Prostate gland (tissue), 2 donors: ENCODE measurements at places on chromosomes 3 and 15. TPM values are rescaled to one million over a fixed set of nuclear protein-coding genes. Genes with fewer than 3 reads are reported as not detected.

The SI gene
- total RNA-seq = 0.40 TPM

The MKRN3 gene
- total RNA-seq = not detected

The NEO1 gene
- total RNA-seq = 75.0 TPM

DNA sequence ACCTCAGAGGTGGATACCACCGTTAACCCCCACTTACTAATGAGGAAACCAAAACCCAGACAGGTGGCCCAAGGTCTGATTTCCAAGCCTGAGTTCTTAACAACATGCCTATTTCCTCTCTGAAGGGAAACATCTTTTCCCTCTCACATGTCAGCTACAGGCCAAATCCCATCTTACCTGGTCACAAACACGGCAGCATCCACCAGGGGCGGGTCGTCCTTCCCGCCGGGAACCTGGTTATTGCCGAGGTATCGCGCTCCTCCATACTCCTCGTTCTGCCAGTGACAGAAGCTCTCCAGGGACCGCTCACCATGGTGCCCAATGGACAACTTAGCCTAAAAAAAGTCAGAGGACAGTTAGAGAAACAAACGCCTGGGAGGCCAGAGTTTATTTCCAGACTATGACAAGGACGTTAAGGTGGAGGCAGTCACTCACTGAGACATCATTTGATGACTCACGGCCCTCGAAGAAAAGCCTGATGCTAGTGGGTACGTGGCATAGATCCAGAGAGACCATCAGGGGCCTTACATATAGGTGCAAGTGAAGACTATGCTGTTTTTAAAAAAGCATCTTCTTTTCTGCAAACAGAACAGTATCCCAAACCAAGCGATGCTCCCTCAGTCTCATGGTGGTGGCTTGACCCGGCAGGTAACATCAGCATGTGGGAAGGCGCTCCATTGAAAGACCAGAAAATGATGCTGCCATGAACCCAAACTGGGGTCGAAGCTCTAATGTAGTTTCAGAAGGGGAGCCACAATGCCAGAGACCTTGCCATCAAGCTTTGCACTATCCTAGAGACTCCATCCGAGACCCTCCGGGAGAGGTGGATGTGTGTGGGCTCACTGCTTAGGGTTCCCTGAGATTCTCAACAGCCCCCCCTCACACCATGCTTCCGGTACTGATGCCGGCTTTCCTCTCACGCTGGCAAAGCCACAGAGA lies 80.2 kb downstream of the ADAMTS17 start:
- H3K4me1 ChIP-seq = no peaks in the 10 kb centered on the region
- H3K4me3 ChIP-seq = no peak overlapping the region
- H3K36me3 ChIP-seq = no peaks in the 10 kb centered on the region
- H3K27ac ChIP-seq = no peak overlapping the region
- H3K27me3 ChIP-seq = no peaks in the 10 kb centered on the region
- DNase-seq = no peak

GRCh38 chr3:133256787-133257483 lies 142.9 kb upstream of the BFSP2 start:
- no peaks in the 10 kb centered on the region for H3K27me3 ChIP-seq
- H3K27ac ChIP-seq = no peak overlapping the region
- no peak for DNase-seq

DNA sequence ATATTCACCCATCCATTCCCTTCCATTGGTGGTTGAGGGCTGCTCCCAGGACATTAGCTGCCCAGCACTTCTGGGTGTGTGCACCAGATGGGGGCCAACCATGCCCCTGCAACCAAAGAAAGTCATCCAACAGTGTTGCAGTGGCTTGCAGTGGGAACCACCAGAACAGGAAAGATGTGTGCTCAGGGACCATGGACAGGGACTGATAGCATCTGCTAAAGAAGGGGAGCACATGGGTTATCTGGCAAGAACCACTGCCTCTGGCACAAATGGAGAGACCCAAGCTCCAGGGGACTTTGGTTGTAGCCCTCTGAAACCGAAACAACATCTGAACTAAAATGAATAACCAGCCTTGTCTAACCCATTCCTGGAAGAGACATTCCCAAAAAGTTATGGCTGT lies 8.1 kb downstream of the DCLK3 start:
- H3K27ac ChIP-seq = no peak overlapping the region
- H3K27me3 ChIP-seq = no peaks in the 10 kb centered on the region
- DNase-seq = no peak
- H3K36me3 ChIP-seq = no peaks in the 10 kb centered on the region

GRCh38 chr3:64027658-64028057 lies 4.4 kb upstream of the PSMD6 start:
- no peaks in the 10 kb centered on the region for H3K36me3 ChIP-seq
- no peak overlapping the region for H3K4me3 ChIP-seq
- H3K27me3 ChIP-seq = no peaks in the 10 kb centered on the region
- no peak for DNase-seq
- H3K27ac ChIP-seq = no peak overlapping the region
- H3K4me1 ChIP-seq = no peaks in the 10 kb centered on the region

- no peaks in the 10 kb centered on the region for H3K27me3 ChIP-seq
- no peak for DNase-seq
- H3K27ac ChIP-seq = no peak overlapping the region
- no peaks in the 10 kb centered on the region for H3K4me1 ChIP-seq
- no peak overlapping the region for H3K4me3 ChIP-seq
Observed at GRCh38 chr3:112786002-112786590, 60.6 kb downstream of the CD200R1L start.

- H3K27ac ChIP-seq = peak overlapping the region; percentile 41
- H3K4me3 ChIP-seq = no peak overlapping the region
- no peak for DNase-seq
- no peaks in the 10 kb centered on the region for H3K4me1 ChIP-seq
Observed at GRCh38 chr3:32577581-32578556, 7.2 kb upstream of the DYNC1LI1 start.

DNA sequence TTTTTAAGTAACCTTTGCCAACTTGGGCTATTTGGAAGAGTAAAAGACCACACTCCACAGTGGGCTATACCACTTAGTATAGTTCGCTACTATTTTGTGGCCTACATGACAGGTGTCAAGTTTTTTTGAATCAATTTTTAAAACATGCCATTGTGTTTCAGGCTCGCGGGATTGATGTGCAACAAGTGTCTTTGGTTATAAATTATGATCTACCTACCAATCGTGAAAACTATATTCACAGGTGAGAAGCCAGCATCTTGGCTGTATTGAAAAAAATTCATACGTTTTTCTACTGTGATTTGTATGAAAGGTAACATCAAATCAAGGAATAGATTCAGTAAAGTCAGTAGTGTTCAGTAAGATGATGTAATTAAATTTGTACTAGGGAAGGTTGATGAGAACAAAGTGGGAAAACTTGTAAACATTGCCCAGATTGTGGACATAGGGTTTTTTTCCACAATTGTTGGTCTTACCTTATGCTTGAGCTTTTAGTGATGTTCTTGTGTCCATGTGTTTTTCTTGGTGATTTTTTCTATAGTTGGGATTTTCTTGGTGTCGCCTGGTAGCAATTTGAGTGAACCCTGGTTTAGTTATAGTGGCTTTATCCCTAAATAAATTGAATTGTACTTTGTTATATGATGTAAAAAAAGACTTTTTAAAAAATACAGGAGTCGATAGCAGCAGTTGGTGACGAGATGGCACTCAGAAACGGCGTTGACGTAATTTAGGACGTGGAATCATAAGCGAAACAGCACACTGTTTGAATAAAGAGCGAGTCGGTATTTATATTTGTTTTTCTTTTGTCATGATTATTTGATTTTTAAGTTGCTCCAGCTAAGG lies 4.5 kb downstream of the EIF4A2 start:
- no peak for DNase-seq
- peaks cover 11% of the 10 kb centered on the region for H3K4me1 ChIP-seq
- no peaks in the 10 kb centered on the region for H3K36me3 ChIP-seq

DNA sequence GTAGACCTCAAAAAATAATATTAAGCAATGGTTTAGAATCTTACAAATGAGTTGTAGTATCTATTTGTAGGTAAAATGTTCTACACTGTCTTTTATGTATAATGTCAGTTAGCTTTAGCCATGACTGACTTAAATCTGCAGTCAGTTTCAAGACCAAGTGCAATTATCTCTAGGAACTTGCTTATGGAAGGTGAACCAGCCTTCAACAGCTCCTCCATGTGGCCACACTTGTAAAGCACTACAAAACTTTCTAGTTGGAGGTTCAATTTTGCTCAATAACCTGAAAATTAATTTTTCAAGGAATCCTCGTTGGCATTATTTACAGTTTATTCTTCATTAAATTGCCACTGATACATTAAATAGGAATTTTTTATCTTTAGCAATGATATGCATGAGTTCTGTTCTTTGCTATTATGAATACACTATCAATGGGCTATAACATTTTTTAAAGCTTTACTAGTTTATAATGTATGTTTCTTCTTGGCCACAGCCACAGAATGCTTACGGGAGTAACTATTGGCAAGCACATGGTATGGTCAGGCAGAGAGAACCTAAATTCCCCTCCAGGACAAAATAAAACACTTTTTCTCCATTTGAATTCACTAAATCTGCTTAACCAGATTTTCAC lies 315.3 kb upstream of the UBE2E2 start:
- no peaks in the 10 kb centered on the region for H3K4me1 ChIP-seq
- H3K27ac ChIP-seq = no peak overlapping the region
- no peaks in the 10 kb centered on the region for H3K27me3 ChIP-seq
- H3K4me3 ChIP-seq = no peak overlapping the region
- no peaks in the 10 kb centered on the region for H3K36me3 ChIP-seq
- DNase-seq = no peak
